ENCODE measurements at places on chromosomes 4 and X.

GRCh38 chr4:74267998-74268606 is 40.2 kb upstream of the EPGN start:
- DNase-seq: no peak

GRCh38 chrX:45445745-45446412 is 245.2 kb upstream of the DIPK2B start:
- no peak for DNase-seq

GRCh38 chr4:95552942-95553550 is 4.3 kb upstream of the UNC5C start:
- DNase-seq: no peak

GRCh38 chr4:59945716-59946115 is 1254.4 kb upstream of the ADGRL3 start:
- no peak for DNase-seq

DNA sequence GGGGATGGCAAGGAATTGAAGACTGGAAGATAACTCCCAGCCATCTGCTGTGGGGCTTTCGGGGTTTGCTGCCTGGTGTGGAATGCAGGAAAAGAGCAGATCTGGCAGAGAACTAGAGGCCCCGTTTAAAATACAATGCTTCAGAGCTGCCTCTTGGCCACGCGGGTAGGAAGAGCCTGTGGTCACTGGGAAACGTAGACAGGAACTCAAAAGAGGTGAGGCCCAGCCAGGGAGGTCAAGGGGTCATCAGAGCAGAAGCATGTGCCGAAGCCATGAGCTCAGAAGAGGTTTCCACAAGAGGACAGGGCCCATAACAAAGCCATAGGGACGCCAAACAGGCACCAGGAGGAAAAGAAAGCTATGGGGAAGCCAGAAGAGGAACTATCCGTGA is 14.5 kb upstream of the STS start:
- DNase-seq: no peak

DNA sequence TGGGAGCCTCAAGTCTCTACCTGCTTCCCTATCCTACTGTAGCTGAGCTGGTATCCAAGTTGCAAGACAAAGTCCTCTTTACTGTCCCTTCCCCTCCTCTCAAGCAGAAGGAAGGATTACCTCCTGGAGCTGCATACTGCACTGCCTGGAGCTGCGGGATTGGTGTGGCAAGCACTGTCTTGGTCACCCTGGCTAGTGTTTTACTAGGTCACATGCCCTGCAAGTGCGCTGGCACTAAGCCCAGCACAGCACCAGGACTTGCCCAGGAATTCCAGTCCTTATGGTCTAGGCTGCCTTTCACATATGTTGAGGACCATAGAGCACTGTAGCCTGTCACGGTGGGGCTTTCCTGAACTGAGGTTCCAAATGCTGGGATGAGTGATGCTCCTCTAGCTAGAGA is 227.3 kb upstream of the ZC4H2 start:
- DNase-seq: no peak

DNA sequence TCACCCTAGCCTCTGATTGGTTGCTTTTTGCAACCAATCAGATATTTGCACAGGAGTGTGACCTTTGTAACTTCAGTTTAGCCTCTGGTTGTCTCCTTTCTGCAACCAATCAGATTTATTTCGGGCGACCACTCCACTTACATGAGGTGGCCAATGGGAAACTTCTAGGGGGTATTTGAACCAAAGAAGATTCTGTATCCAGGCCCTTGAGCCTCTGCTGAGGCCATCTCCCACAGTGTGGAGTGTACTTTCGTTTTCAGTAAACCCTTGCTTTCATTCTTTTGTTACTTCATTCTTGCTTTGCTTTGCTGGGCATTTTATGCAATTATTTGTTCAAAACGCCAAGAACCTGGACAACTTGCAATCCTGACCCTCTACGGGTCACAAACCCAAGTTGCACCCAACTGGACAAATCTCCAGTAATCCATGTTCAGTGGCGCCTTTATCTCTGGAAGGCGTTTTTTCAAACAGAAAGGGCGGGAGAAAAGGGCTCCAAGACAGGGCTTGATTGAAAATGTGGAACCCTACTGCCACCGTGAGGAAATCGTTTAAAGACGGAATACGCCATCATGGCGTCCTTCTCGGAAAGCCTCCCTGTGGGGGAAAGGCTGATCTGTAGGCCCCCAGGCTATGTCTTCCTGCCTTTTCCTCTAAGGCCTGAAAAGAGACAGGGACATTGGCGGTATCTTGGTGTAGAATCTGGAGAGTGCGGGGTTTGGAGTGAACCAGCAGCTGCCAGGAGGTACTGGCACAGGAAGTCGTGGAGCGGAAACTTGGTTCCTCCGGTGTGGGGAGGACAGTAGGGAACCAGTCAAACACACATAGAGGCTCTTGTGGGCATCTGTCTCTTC is 184.6 kb downstream of the OR13H1 start:
- DNase-seq: no peak

- DNase-seq: peak; percentile 9
These were observed 90.7 kb upstream of the ADRA2C start for GRCh38 chr4:3675251-3676115.

DNA sequence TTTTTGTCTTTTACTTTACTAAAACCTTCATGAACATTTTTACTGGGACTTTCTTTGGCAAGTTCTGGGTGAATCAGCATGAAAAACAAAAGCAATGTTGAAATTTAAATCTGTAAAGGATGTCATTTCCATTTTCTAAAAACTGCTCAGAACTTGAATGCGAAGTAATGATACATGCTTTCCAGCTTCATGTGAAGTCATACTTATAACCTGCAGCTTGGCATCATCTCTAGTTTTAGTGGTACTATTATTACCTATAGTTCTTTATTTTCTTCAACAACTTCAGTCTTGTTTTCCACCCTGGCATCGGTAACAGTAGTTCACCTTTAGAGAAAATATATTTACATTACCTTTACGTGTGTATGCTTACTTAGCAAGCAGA is 421.4 kb upstream of the DIPK2B start:
- DNase-seq: no peak

DNA sequence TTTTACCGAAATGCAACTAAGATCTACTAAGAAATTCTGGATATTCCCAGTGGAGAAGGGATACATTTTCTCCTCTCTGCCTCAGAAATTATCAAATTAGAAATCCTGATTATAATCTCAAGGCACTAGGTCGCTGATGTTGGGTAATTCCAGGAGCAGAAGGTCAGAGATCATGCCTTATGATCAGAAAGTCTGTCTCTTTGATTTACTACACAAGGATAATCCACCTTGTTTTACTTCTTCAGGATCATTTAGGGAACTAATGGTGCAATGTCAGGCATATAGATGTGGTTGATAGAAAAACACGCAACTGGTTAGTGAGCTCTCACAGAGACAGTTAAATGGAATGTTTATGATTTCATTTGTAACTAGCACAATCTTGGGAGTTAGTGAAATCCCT is 1069.7 kb downstream of the STIM2 start:
- no peak for DNase-seq

GRCh38 chrX:123481913-123482851 is 250.7 kb downstream of the THOC2 start:
- no peak for DNase-seq

GRCh38 chrX:104987063-104987462 is 233.4 kb downstream of the TEX13A start:
- DNase-seq: no peak

DNA sequence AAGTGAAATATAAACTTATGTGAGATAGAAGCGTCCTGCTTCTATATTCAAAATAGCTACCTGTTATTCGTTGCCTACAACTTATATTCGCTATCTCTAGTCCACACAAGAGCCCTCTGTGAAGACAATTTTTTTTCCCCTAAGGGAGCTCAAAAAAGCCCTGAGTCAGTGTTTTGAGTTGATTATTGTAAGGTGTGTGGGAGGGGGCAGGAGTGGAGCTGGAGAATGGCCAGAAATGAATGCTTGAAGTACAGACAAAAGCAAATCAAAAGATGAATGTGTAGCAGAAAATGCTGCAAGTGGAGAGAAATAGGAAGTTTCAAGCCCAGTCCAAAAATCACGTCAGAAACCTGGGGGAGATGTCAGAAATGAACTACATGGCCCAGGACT is 655.0 kb upstream of the LCORL start:
- DNase-seq: no peak
